ENCODE measurements at places on chromosomes 7 and 10.

DNA sequence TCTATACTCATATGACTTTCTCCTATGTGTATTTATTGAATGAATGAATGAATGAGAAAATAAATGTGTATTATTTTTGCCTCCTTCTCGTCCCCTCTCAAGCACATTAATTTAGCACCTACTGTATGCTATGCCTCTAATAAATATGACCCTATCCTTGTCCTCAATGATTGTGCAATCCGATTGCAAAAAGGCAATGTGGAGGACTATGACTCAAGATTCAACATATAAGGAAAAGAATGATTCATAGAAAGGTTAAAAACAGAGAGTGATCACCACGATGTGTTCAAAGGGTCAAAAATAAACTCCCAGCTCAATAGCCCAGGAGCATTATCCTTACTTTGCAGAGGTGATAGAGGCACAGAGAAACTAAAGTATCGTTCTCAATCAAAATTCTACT is 322.8 kb upstream of the SORCS1 start:
- DNase-seq: no peak

DNA sequence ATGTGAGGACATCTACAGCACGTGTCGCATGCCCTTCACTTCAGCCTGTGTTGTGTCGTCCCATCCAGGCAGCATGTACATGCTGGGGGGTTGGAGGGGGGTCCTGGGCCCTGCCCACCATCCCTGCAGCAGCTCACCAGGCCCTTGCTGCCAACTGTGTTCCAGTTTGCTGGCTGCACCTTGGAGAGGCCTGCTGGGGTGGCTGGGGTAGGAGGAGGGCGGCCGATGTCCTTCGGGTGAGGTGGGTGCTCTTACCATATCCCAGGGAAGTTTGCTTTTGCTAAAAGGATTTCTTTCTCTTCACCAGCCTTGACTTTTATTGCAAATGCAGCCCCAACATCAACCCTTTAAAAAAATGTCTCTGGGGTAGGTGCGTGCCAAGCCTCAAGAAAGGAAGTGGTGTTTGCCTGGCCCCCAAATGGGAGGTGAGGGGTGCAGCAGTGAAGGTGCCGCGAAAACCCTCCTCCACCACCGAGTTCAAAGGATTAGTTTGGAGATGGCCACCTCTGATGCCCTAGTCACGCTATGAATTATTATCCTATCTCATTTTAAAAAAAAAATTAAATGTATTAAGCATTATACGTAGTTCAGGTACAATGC is 165.8 kb upstream of the KLF6 start:
- no peak for DNase-seq

DNA sequence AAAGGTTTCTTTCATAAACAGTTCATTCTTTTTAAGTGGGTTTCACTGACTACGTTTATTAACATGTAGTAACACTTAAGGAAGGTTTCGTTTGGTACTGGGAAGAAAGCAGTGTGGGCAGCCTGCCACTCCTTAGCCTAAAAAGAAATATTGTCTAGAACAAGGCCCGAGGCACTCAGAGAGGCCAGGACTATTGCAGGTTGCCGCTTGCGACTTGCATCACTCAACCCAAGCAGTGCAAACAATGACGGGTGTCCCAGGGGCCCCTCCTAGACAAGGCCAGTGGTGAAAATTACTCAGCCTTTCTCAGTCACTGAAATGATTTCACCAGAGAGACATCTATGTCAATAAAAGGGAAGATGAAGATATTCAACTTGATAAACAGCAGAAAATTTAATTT is 243.9 kb downstream of the SNX13 start:
- DNase-seq: no peak

DNA sequence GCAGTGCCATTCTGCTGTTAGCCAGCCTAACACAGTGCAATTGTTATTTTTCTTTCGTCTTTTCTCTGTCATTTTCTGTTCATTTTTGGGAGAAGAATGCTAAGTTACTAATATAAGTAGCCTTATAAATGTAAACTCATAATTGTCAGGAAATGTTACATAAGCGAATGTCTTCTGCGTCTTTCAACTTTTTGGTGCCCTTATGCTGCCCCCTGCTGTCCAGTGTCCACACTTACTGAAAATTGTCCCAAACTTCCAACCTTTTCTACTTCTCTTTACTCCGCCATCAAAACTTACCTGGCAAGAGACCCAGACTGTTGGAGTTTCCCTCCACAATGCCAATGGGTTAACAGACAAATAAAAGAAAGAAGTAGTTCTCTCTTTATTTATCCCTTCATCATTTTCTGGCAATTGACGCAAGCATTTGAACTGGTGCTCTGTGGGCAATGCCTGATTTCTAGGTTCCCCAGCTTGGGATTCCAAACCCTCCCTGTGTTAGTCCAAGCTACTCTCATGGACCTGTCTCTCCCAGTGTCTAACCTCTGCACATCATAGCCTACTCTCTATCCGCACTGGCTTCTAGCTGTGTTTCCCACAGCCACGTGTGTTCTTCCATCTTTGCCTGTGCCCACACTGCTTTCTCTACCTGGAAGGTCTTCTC is 21.0 kb upstream of the EPC1 start:
- peak; percentile 62 for DNase-seq

DNA sequence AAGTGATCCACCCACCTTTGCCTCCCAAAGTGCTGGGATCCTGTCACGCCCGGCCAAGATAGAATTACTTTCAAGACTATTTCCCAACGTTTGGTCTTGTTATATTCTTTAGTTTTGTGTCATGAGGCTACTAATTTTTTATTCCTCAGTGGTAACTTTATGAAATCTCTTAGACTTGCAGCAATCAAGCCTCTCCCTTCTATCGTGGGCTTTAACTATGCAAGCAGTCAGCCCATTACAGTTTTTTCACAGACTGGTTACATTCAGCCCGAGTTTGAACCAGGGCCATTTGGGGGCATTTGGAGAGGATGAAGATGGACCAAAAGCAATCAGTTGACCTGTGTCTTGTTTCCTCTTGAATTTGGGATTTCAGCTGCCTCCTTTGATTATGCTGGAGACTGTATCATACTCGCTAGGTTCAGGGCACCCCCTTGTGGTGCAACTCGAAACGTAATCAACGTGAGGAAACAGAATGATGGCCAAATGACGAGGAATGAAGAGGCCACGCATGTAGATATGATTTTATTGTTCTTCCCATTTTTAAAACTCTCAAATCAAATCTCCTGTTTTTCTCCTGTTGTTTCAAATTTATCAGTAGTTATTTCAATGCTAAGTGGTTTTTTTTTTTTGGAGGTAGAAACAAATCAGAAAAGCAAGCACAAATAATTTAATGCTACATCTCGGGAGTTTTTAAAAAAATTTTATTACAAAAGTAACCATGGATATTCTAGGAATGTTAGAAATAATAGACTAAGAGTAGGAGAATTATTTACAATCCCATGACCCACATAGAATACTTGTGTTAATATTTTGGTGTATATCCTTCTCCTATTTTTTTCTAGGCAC is 151.6 kb downstream of the KIAA1217 start:
- DNase-seq: no peak

- DNase-seq: no peak
These were observed 37.5 kb downstream of the AKR1C8 start for GRCh38 chr10:5147255-5147980.

GRCh38 chr10:83397806-83398205 is 741.5 kb upstream of the GHITM start:
- DNase-seq: no peak

- no peak for DNase-seq
These were observed 27.0 kb downstream of the MCMBP start for GRCh38 chr10:119845656-119846055.

GRCh38 chr7:5697754-5698424 is 83.6 kb downstream of the RNF216 start:
- no peak for DNase-seq

- no peak for DNase-seq
These were observed 631.5 kb upstream of the NRP1 start for GRCh38 chr10:33965795-33966581.

DNA sequence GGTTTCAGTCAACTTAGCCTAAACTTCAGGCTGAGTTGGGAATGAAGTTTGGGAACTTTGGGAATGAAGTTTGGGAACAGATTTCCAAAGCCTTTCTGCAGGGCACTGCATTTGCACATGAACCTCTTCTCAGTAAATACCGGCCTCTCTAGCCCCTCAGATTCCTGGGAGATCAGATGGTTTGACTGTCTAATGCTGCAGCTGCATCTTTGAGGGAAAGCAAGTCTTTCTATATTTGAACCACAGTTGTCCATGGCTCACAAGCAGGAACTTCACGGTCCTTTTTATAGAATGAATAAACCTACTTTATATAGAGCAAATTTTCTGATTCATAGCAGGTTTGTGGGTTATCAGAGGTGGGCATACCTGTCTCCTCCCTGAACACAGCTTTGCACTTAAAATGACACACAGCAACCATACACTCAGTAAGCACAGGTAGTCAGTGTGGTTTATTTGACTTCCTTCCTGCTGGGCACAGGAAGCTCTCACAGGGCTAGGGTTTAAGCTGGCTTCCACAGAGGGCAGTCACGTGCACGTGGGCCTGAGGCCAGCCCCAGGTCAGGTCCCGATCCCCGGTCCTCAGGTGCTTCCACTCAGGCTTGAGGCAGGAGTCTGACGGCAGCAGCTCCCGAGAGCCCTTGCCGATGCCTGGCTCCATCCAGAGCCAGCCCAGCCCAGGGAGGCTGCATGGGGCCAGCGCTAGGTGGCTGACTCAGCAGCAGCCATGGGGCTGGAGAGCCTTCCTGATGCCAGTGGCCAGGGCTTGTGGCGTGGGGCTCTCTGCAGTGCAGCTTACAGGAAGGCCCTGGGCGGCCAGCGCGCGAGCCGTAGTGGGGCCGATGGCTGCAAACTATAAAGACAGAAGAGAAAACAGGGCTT is 12.8 kb upstream of the MMP21 start:
- DNase-seq: no peak

DNA sequence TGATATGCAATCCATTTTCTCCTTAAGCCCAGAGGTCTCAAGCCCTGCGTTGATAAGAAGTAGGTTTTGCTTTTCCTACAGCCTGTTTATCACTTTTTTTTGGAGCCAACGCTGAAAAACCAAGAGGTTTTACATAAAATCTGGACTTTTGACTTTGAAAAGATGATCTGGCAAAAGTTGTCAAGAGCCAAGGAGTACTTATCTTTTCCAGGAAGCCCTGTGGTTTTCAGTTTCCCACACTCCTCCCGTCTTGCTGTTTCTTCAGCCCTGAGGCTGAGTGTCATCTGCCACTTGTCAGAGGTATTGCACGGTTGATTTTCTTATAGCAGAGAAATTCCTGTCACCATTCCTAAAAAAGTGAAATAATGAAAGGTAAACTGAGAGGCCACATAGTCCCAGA is 108.7 kb downstream of the TYW1 start:
- DNase-seq: no peak

GRCh38 chr10:95850791-95851190 is 57.0 kb upstream of the CC2D2B start:
- no peak for DNase-seq

DNA sequence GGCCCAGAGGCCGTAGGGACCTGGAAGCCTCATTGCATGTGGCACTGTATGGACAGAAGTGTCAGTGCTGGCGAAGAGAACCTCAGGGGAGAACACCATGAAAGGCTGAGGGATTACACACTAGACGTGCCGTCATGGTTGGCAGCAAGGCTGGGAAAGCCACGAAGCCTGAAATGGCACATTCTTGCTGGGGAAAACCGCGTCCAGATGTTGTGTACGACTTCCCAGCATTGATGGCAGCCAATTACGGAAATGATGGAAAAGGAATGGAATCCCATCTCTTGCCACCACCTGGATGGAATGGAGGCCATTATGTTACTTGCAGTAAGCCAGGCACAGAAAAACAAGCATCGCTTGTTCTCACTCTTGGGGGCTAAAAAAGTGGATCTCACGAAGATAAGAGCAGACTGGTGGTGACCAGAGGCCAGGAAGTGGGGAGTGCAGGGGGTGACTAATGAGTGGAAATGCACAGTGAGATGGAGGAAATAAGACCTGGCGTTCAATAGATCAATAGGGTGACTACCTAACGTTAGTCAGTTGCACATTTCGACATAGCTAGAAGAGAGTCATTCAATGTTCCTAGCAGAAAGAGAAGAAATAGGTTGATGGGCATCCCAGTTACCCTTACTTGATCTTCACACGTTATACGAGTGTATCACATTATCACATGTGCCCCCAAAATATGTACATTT is 14.6 kb upstream of the PWWP2B start:
- DNase-seq: no peak

DNA sequence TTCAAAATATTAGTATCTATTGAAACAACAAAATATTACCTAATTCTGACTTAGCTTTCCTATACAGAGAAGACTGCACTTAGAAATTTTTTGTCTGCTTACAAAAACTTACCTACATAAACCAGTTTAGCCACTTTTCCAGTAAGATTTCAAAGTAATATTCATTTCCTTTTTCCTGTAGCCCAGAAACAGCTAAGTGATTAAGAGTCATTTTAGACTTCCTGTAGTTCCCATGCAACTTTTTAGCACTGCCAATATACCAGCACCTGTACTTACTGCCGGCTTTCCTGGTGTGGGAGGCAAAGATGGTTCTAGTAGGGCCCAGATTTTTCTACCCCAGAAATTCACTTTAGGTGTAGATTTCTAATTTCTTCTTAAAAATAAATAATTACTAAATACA is 21.8 kb downstream of the NT5C2 start:
- no peak for DNase-seq

- no peak for DNase-seq
These were observed 142.2 kb upstream of the HABP2 start for GRCh38 chr10:113410618-113411017.

Measured in stimulated activated CD8-positive, alpha-beta memory T cell treated with anti-CD3 and anti-CD28 coated beads, Interleukin-15, amount 100 ng/mL, for 1 hour (primary cell).